ENCODE measurements at places on chromosomes 2 and 18.

- no peak for DNase-seq
Measured at GRCh38 chr2:241601841-241602240, 35.1 kb downstream of the THAP4 start.

GRCh38 chr2:231489990-231490389 is 25.7 kb upstream of the NCL start:
- no peak for DNase-seq

GRCh38 chr2:12298352-12298751 is 418.4 kb upstream of the TRIB2 start:
- DNase-seq = no peak

GRCh38 chr2:73823416-73823815 is 5.3 kb upstream of the STAMBP start:
- DNase-seq = no peak

- no peak for DNase-seq
Measured at GRCh38 chr2:158732573-158733429, 62.3 kb upstream of the DAPL1 start.

GRCh38 chr18:24368749-24369148 is 28.9 kb downstream of the OSBPL1A start:
- DNase-seq = no peak

DNA sequence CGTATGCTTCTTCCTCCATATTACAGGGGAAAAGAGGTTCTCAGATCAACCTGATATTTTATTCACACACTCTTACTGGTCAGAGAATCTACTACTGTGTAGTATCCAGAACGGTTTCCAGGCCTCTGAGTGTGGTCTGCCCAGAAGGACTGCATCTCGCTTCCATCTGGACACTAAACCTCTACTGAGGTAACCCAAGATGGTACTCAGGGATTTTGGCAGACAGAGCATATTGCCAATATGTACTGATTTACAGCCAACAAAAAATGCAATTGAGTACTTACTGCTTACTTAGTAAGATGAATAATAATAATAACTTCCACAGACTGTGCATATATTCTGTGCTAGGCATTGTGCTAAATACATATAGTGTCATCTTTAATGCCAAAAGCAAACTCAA is 55.8 kb downstream of the CYRIA start:
- DNase-seq = no peak
